Activated naive CD8-positive, alpha-beta T cell treated with anti-CD3 and anti-CD28 coated beads for 36 hours (primary cell): ENCODE measurements at places on chromosomes 1 and 21.
A peak's percentile ranks its signal among the peaks of the same experiment; 100 is the strongest.

DNA sequence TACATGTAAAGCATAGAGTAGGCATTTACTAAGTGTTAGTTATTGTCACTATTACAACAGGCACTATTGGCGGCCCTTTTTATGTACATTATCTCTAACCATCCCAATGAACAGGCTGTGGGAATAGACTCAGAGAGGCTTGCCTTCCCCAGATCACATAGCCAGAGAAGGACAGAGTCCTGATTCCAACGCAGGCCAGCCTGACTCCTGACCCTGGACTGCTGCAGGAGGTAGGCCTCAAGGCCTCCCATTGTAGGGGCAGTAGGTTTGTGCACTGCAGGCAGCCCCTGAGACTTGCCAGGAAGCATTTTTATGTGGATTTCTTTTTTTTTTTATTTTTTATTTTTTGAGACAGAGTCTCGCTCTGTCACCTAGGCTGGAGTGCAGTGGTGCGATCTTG lies 6.4 kb upstream of the GFI1 start:
- DNase-seq = no peak

DNA sequence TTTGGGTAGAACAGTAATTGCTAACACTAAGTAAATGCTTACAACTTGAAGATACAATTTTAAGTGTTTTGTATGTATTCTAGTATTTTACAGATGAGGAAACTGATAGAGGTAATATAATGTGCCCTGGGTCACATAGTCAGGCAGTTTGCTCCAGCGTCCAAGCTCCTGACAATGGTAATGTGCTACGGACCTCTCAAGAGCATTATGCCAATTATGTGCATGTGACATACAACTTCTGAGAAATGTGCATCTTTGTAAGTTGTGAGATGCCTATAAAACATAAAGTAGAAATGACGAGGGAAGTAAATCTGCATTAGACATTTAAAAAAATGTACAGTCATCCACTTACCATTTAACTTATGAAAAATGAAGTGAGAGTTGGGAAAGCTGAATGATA lies 186.8 kb downstream of the LRRC7 start:
- no peak for DNase-seq

- no peak for DNase-seq
Observed at GRCh38 chr1:80047791-80048190, 1041.3 kb upstream of the ADGRL4 start.

- no peak for DNase-seq
Observed at GRCh38 chr1:107934578-107934977, 30.4 kb downstream of the VAV3 start.

DNA sequence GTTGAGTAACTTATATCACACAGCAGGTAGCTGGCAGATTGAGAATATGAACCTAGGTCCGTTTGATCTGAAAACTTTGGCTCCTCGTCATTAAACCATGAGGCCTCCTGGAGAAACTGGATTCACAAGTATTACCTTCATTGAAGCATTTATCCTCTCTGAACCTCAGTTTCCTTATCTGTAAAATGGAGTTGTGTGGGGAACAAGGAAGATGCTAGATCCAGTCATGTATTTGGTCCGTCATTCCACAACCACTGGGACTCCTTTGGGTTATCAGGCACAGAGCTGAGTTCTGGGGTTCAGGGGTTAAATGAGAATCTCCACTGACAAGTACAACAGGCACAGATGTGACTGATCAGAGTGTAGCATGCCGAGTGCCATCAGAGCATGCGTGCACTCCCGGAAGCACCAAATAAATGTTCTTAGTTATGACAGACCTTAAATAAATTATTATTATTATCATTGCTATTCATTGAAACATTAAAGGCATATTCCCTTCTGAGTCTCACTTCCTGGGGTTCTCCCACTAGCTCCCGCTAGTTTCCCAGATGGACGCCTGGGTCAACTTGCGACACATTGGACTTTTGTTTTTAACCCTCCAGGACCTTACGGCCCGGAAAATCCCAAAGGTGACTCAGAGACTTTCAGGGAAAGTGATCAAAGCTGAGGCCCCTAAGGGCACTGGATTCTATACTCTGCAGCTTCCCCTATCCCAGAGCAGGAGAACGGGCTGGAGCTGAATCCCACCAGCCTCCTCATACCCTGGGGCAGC lies 130.6 kb downstream of the PLPP3 start:
- DNase-seq = no peak

GRCh38 chr1:68620571-68620970 lies 123.7 kb upstream of the DEPDC1 start:
- no peak for DNase-seq

DNA sequence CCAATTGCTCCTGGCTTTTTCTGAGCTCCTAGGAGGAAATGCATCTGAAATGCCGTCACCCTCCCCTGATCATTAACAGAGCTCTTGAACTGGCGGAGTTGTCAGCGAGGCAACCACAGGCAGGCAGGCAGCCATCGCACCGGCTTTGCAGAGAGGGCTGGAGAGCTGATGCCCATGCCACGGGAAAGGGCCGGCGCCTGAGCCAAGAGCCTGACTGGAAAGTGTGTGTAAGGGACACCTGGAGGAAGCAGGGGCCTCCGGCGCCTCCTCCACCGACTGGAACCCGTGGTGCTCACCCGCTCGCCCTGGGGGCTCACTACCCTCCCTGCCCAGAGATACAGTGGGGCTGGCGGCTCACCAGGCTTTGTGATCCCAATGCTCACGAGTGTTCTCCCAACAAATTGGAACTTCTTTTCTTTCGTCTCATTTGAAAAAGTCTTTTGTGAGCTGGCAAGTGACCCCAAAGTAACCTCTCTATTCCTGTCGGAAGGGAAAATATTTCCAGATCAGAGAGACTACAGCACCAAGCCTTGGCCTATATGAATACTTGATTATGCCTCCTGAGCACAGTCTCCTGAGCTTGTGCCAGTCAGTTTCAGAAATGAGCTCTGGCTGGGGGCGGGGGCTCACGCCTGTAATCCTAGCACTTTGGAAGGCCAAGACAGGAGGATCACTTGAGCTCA lies 97.7 kb upstream of the SLC25A33 start:
- DNase-seq = no peak

DNA sequence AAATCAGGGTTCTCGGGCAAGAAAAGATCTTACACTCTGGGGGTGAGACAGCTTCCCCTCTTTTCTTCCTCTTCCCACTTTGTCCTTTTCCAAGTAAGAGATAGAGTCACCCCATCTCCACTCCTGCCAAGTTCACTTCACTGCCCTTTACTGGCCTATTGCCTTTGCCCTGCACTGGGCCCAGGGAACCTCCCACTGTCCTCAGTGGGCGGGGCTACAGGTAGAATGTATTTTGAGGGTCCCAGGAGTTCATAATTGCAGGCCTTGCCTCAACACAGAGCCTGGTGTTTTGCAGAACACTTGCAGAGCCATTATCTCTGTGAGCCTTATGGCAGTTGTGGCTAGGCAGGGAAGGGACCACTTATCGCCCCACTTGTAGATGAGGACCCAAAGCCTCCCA lies 3.3 kb downstream of the AMPD2 start:
- no peak for DNase-seq

- DNase-seq = no peak
Observed at GRCh38 chr1:206446688-206447421, 23.4 kb upstream of the IKBKE start.

DNA sequence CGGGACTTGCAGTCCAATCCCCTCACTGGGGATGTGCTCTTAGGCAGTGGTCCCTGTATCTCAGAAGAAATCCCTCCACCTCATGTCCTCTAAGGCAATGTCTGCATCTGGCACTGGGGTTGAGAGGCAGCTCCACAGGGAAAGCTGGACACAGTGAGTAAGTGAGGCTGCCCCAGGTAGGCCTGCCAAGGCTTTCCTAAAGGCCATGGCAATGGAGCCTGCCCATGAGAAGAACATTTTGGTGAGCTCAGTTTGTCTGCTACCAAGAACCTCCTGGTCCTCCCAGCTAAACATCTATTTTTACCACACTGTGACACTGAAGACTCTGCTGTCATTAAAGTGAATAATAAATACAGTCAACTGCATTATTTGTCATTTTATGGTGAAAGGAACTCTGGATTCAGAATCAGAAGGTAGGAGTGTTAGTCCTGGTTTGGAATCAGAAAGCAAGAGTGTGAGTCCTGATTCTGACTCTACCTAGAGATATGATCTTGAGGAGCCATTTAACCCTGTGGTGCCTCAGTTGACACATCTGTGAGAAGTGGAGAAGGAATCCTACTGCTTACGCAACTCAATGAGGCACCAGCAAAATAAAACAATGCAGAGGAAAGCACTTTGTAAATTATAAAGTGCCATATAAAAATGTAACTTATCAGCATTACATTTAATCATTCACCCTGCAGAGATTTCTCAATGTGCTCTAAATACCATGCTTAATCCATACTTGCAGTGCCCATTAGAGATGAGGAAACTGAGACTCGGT lies 41.0 kb downstream of the TBX15 start:
- DNase-seq = no peak

GRCh38 chr1:179296356-179297104 lies 2.9 kb downstream of the SOAT1 start:
- no peak for DNase-seq

- DNase-seq = no peak
Observed at GRCh38 chr1:209805341-209805781, 581 bp downstream of the IRF6 start.

GRCh38 chr1:2115702-2116341 lies 65.6 kb downstream of the PRKCZ start:
- DNase-seq = no peak

DNA sequence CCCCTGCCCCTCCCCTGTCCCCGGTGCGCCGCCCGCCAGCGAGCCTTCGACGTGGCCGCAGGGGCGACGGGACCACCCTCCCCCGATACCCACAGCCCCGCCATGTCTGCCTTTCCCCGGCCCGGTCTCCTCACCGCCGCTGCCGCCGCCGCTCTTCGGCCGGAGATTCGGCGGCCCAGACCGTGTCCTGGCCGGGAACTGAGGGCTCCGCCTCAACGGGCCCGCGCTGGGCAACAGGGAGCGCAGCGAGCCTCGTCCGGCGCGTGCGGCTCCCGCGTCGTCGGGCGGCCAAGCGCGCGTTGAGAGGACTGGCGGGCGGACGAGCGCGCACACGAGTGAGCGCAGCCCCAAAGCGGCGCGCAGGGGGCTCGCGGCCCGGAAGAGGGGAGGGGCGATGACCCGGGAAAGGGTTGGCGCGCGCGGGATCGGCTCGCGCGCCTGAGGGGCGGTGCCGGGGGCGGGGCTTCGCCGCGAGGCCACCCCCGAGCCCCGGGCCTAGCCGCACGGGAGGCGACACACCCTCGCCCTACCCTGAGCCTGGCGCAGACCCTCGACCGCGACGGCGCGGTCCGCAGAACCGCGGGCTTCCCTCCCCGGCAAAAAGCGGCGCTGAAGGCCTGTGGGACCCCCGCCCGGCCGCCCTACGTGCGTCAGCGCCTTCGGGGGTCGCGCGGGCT lies at the start of gene BTG3:
TSS of gene BTG3 (minus strand) at position 337 of the 677 bp plus-strand sequence. CDS start 3,757 bp downstream, outside the sequence.
- DNase-seq = peak; percentile 88

DNA sequence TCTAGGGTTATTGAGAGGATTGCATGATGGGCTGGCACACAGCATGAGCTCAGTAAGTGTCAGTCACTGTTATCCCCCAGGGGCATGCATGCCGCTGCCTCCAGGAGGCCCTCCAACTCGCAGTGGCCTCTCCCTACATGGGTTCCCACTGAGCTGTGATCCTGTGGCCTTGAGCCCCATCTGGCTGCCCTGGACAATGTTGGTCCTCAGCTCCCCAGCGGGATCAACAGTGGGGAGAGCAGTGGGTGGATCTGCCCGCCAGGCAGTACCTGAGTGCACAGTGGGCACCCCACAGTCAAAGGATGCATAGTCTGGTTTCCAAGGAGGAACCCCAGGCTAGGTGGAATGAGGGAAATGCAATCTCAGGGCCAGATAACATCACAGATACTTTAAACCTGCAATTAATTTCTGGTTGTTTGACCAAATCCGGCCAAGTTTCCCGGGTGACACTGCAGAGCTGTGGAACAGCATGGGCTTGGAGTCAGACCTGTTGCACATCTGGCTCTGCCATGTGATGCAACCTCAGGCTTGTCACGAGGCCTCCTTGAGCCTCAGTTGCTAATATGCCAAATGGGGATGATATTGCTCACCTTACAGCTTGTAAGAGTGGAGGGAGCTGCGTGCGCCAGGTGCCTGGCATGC lies 9.3 kb downstream of the PADI3 start:
- no peak for DNase-seq
